ENCODE measurements at places on chromosomes 16 and 17. TPM values are rescaled to one million over a fixed set of nuclear protein-coding genes. Genes with fewer than 3 reads are reported as not detected.

CFAP97D1 gene
- not detected for total RNA-seq

HAGH gene
- 22.7 TPM for total RNA-seq

TBC1D26 gene
- total RNA-seq, result not detected

RAP1GAP2 gene
- total RNA-seq, result 46.3 TPM

FAM171A2 gene
- 0.19 TPM for total RNA-seq

NEUROD2 gene
- not detected for total RNA-seq

CDC27 gene
- total RNA-seq, result 52.5 TPM

FOXL1 gene
- not detected for total RNA-seq

VPS9D1 gene
- total RNA-seq, result 21.8 TPM

SOCS3 gene
- total RNA-seq, result 427 TPM

NOTUM gene
- not detected for total RNA-seq

FOXC2 gene
- 0.11 TPM for total RNA-seq

CCDC92B gene
- total RNA-seq, result 0.11 TPM

TBC1D3H gene
- total RNA-seq, result not detected

MMP25 gene
- 0.42 TPM for total RNA-seq

CYBA gene
- total RNA-seq, result 294 TPM

HIGD1B gene
- total RNA-seq, result not detected

TTYH2 gene
- total RNA-seq, result 4.4 TPM

IKZF3 gene
- 39.9 TPM for total RNA-seq

ITGAD gene
- not detected for total RNA-seq

RAMP2 gene
- not detected for total RNA-seq

All from CD4-positive, alpha-beta T cell (primary cell).